NCI-H1048 (cell line): ENCODE measurements at places on chromosomes 3 and 15.
A peak's percentile ranks its signal among the peaks of the same experiment; 100 is the strongest.

- DNase-seq = peak; percentile 27
Measured at GRCh38 chr15:97977734-97978133, 17.2 kb downstream of the ARRDC4 start.

DNA sequence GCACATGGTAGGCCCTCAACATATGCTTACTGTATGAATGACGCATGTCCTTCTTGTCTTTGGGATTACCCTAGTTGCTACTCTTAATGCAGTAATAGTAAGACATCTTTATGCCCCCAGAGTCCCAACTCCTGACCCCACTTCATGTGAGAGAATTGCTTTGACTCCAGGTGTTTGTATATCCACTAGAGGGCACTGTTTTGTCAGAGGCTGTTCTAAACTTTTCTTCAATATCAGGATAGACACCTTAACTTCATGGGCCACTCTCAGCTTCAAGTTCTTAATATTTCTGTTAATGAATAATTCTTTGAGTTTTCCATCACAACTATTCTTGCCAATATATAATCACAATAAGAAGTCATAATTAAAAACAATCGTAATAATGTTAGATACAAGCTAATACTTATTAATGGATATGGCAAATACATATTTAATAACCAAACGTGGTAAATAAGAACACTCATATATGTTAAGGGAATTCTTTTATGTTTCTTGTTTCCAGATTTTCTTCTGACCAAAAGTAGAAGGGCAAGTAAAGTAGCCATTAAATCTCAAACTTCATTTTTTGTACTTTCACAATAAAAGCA lies 337.2 kb upstream of the DNAJC19 start:
- peak; percentile 4 for DNase-seq

- DNase-seq = no peak
Measured at GRCh38 chr3:9384141-9384828, 13.1 kb upstream of the SETD5 start.

DNA sequence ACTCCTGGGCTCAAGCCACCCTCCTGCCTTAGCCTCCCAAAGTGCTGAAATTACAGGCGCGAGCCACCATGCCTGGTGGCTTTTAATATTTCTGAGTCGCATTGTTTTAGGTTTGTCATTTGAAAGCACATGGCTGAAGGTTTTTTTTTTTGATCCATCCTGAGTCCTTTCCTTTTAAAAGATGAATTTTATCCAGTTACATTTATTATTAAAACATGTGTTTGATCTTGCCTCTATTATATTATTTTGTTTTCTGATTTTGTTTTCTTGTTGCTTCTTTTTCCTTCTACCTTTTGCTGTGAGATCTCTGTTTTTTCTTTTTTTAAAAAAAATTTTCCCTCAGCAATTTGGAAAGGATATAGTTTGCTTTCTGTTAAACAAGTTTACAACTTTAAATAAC lies 76.4 kb downstream of the SCN5A start:
- no peak for DNase-seq

- no peak for DNase-seq
Measured at GRCh38 chr3:197270558-197271317, 27.7 kb downstream of the DLG1 start.
